ENCODE measurements at places on chromosomes 11 and 22.

DNA sequence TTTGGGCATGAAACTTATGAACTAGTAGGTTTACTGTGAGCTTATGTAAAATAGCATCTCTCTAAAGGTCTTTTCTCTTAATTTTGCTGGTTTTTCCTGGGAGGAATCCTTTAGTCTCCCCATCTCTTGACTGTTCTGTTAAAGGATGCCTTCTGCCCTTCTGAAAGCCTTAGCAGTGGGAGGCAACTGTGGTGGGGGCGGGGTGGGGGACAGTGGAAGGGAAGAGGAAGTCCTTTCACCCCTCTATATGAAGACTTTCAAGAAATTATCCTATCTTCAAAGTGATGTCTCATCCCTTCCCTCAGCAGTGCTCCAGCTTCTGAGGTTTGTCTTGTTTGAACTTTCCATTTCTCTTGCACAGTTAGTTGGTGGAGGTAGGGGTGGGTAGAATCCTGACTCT lies 73.1 kb downstream of the ELP4 start:
- no peak for DNase-seq

GRCh38 chr22:48863965-48864528 lies 963.6 kb downstream of the BRD1 start:
- DNase-seq: no peak

DNA sequence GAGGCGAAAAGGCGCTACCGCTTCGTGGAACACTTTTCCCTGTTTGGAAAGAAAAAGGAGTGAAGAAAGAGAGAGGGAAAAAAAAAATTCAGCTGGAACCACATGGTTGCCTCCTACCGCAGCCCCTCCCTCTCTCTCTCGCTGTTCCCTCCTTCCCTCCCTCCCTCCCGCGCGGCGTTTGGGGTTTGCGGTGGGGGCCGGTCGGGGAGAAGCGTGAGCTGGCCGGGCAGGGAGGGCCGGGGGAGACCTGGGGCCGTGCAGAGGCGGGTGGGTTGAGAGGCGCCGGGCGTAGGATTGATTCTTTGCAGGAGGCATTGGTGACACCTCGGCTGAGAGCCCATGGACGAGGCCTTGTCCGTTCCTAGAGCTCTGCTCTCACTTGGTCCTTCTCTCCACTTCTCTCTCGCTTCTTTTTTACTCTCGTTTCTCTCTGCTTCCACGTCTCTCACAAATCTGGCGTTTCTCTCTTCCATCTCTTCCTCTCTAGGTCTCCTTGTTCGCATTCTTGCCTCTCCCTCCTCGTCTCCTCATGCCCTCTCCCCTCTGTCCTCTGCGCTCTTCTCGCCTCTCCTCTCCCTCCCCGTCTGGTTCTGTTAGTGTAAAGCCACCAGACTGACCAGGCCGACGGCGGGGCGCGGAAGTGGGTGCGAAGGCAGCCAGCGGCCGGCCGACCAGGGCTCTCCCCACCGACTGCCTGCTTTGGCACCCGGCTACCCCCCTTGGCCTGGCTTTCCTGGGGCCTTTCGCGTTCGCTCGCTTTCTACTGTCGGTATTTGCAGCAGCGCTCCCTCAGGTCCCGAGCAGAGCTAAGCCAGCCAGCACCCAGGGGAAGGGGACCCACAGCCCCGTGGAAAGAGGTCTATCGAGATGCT lies at the start of gene CLMP:
CLMP (minus strand) TSS at position 61 of the 872 bp plus-strand sequence. CDS start 308 bp downstream, outside the sequence.
- DNase-seq: no peak

GRCh38 chr11:114596175-114596919 lies 761 bp upstream of the NXPE4 start:
- DNase-seq: no peak

DNA sequence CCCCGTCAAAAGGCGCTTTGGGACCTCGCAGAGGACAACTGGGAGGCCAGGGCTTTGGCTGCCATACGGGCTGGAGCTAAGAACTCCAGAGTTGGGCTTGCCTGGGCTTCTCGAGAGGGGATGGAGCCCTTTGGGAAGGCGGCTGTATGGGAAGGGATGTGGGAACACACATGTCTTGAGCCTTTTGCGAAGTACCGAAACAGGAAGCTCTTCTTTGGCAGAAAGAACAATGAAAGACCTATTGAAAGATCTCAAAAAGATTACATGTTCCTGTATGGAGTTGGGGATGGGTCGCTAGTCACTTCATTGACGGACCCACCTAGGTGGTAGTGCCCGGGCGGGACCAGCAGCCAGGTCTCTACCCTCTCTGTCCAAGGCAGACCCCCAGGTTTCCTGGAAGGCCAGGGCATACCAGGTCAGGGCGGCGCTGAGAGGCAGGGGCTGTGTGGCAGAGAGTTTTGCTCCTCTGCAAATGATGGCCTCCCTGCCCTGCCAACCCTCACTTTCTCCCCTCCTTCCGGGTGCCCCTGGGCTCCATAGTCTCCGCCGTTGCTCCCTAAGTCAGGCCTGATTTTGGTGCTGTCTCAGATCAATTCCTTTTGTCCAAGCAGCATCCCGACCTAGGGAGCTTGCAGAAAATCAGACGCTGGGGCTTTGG lies 1.0 kb downstream of the ST14 start:
- no peak for DNase-seq

GRCh38 chr11:720642-721246 lies 14.7 kb downstream of the EPS8L2 start:
- DNase-seq: no peak

DNA sequence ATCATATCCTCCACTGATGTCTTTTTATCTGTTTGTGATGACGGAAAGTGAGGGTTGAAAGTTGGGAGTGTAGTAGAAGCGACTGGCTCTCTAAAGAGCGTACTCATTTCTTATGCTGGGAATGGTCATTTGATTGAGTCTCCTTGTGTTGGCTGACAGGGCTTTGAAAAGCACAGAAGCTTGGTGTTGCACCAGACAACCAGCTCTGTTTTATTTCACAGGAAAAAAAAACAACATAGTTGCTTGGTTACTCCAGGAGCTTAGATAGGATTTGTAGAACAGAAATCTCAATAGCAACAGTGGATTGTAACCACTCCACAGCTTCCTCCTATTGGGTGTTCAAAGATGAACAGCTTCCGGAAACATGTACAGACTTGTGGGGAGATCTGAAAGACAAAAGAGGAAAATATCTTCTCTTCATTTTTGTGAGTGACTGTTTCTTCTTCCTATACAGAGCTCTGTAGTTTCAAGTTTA lies 2.7 kb downstream of the RBM14 start:
- no peak for DNase-seq

GRCh38 chr11:73145986-73146575 lies 4.0 kb upstream of the FCHSD2 start:
- no peak for DNase-seq

DNA sequence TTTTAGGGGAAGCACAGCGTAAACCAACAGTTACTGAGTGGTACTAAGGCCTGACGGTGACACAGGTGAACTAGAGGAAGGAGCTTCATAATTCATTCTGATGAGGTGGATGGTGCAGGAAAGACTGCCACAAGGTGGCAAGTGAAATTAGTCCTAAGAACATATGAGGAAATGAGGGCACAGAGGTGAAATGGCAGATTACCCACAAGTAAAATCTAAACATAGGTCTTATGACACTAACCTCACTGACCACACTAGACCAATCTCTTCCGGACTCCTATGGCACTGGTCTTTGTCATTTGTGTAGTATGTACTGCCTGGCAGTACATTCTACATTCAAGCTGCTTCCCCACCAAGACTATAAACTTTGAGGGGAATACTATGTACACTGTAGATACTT lies 20.2 kb downstream of the GAB2 start:
- DNase-seq: no peak

GRCh38 chr11:61892085-61892370 lies 683 bp upstream of the FADS3 start:
- no peak for DNase-seq

- peak; percentile 31 for DNase-seq
Observed at GRCh38 chr22:37933711-37934376, 19.6 kb downstream of the C22orf23 start.

All from esophagus squamous epithelium (tissue), 5 donors.